Foreskin keratinocyte (primary cell): ENCODE measurements at places on chromosomes 11 and 22. TPM values are rescaled to one million over a fixed set of nuclear protein-coding genes. Genes with fewer than 3 reads are reported as not detected.

DGAT2 gene
- 1.2 and 1.4 TPM in 2 replicates for total RNA-seq

GLYATL1 gene
- total RNA-seq, result 0.17 and 0.18 TPM in 2 replicates

CCDC73 gene
- not detected in 2 replicates for total RNA-seq

CBLIF gene
- total RNA-seq, result not detected in 2 replicates
